ENCODE measurements at places on chromosomes 13 and 19.

- no peak for DNase-seq
These were observed 800.2 kb downstream of the EFNB2 start for GRCh38 chr13:105735281-105735680.

DNA sequence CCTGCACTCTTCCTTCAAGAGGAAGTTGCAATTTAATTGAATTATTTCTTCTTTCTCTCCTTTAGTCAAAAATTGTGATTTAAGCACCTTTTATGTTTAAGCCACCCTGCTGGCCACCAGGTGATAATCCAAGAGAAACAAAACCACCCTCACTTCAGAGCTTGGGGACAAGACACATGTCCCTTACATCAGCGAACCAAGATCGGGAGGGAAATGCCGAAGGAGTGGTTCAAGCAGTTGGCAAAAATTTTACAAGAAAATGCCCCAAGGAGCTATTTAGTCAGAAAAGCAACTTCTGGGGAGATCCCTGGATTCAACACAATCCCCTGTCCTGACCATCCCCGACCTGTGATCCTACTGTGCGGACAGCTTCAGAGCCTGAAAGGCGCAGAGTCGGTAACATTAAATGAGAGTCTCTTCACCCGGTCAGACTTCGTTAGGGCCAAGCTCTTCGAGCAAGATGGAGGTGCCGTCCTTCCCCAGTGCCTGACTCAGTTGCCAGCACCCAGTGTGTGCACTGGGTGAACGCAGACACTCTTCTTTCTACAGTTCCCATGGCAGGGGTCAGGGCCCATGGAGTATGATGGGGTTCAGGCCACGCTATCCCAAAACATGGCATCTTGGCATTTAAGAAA lies 78.6 kb upstream of the TM9SF2 start:
- DNase-seq: no peak

DNA sequence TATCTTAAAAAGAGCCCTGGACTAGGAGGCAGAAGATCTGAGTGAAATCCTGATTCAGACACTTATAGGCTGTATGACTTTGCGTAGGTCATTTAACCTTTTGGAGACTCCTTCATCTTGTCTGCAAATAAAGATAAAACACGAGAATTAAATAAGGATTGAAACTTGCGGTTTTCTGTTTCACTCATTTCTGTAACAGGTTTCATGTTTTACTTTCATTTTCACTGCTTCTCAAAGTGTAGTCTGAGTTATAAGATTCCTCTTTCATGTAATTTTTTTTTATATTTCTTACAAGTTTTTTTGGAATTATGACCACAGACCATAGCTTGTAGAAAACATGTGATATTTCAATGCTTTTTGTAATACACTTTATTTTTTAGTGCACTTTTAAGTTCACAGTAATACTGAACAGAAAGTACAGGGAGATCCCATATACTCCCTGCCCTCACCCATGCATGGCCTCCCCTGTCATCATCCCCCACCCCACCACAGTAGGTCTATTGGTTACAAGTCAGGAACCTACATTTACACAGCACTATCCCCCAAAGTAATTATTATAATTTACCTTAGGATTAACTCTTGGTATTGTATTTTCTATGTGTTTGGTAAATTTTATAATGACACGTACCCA lies 174.6 kb downstream of the ITGBL1 start:
- DNase-seq: no peak

GRCh38 chr13:40969169-40969901 lies 49.8 kb downstream of the ELF1 start:
- DNase-seq: no peak

GRCh38 chr19:41264581-41265394 lies 616 bp downstream of the HNRNPUL1 start:
- DNase-seq: peak; percentile 11

DNA sequence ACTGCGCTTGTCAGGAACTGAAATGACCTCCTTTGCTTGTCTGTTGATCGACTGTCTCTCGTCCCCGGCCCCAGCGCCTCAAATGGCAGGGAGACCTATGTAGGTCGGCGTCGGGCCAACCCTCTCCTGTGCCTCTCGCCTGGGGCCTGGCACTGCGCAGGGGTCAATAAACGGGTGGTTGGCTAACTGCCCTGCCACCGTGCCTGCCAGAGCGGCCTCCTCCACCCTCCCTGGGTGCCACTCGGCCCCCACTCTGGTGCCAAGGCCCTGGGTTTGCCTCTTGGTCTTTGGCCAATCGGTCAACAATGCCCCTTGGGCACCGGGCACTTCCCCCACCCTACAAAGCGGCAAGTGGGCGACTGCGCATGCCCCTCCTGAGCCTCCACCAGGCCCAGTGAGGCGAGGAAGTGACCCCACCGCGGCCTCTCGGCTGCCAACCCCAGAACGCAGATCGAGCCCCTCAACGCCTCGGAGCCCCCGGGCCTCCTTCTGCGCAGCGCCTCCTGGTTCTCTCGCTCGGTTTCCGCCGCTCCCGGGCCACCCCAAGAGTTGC lies 1.1 kb downstream of the KEAP1 start:
- peak; percentile 71 for DNase-seq

GRCh38 chr19:35307931-35308330 lies 16.0 kb downstream of the MAG start:
- no peak for DNase-seq

DNA sequence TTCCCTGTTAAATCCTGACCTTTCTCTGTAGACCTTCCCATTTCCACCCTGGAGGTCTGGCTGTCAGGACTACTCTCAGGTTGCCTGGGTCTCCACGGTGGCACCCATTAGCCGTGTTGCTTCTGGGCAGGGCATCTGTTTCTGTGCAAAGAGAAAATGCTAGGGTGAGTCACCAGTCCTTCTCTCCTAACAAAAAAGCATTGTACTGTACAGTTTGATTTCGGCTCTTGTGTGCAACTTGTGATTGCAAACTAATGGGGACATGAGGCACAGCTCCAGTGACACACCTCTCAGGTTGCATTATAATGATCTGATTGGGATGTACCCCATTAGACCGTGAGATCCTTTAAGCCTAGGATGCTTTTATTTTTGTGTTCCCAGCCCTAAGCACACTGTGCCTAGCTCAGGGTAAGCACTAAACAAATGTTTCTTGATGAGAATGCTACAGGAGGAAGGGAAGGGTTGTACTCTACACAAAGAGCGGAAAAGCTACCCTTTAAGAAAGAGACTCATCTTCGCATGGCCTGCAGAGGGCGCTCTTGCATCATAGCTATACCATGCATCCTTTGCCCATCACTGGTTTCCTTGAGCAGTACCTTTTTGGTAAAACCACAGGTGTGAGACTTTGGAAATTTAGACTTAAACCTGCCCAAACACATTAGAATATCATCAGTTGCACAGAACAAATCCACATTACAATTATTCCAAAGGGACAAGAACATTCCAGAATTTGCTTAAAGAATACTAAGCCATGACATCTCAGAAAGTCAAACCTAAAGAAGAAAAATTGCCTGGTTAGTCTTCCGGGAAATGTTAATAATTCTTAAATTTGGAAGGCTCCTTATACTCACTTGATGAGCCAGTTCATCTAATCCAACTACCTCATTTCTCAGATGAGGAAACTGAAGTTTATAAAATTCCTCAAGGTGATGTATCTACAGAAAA lies 20.3 kb upstream of the TRIM13 start:
- peak; percentile 11 for DNase-seq

DNA sequence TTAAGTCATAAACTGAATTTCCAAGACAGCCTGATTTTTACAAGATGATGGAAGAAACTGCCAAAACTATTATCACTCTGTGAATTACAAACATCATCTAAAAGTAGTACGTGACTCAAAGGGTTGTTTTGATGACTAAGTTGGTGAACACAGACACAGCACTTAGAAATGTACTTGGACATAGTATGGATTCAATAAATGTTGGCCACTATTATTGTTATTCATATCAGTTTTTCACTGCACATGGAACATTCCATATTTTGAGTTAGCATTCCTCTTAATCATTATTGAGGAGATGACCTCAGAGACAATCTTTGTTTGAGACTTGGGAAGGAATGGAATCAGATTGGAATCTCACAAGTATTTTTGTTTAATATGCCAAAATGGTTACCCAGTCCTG lies 172.9 kb downstream of the OXGR1 start:
- no peak for DNase-seq

GRCh38 chr19:38629568-38629967 lies 10.6 kb downstream of the EIF3K start:
- DNase-seq: no peak

DNA sequence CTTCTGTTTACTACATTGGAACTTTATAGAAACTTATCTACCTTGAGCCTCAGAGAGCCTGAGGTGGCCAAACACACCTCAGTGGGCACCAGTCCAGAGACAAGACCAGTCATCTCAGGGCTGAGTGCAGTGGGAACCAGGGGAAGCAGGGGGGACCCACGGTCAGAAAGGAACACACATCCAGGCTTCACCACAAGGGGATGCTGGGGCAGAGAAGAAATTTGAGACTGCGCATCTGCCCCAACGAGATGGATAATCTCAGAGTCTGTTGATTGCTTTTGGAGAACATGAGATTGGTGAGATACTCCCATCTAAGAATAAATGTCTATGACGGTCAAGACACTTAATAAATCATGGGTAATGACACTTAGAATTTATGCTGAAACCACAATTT lies 98.7 kb downstream of the DOCK9 start:
- no peak for DNase-seq

DNA sequence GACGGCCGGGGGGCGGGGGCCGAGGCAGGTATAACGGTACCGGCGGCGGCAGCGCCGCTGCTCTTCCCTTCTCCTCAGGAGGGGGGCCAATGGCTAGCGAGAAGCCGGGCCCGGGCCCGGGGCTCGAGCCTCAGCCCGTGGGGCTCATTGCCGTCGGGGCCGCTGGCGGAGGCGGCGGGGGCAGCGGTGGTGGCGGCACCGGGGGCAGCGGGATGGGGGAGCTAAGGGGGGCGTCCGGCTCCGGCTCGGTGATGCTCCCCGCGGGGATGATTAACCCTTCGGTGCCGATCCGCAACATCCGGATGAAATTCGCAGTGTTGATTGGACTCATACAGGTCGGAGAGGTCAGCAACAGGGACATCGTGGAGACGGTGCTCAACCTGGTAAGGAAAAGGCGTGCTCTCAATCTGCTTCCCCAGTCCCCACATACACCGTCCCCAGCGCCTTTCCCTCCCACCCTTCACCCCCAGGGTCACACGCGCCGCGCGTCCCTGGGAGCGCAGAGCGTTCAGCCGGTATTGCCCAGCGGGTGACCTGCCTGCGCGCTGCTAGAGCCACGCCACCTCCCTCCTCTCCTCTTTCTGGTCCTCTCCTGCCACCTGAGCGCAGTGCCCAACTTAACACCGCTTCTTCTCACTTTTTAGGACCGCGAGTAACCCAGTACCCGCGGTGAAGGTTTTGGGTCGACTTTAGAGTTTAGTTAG lies 814 bp downstream of the NBEA start:
- DNase-seq: peak; percentile 41

DNA sequence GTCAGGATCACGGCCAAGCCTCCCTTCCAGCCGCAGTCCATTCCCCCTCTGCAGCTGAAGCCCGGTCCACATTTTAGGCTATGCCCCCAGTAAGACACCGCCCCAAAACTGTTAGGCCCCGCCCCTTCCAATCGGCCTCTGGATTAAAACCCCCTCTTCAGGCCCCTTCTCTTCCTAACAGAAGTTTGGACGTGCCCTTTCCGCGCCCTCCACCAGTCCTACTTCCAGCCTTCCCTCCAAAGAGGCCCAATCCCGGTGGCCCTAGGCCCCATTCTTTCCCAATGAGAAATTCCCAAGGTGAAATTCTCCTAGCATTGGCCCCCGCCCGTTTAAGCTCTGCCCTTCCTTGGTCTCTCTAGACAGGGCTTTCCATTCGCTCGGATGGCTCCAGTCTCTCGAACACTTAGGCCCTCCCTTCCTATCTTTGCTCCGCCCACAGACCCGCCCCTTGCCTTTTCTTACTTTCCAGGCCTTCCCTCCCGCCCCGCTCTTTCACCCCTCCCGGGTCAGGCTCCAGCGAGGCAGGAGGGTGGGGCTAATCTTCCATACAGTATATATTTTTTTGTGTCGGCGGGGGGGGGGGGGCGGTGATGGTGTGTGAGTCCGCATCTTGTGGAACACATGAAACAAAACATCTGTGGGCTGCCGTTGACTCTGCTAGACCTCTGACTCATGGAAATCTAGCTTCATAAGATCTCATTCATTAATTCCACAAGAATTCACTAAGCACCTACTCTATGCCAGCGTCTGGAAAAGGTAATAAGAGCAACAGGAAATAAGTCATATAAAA lies 13.6 kb downstream of the LTBP4 start:
- no peak for DNase-seq

GRCh38 chr19:42277821-42278451 lies 8.9 kb downstream of the CIC start:
- no peak for DNase-seq

DNA sequence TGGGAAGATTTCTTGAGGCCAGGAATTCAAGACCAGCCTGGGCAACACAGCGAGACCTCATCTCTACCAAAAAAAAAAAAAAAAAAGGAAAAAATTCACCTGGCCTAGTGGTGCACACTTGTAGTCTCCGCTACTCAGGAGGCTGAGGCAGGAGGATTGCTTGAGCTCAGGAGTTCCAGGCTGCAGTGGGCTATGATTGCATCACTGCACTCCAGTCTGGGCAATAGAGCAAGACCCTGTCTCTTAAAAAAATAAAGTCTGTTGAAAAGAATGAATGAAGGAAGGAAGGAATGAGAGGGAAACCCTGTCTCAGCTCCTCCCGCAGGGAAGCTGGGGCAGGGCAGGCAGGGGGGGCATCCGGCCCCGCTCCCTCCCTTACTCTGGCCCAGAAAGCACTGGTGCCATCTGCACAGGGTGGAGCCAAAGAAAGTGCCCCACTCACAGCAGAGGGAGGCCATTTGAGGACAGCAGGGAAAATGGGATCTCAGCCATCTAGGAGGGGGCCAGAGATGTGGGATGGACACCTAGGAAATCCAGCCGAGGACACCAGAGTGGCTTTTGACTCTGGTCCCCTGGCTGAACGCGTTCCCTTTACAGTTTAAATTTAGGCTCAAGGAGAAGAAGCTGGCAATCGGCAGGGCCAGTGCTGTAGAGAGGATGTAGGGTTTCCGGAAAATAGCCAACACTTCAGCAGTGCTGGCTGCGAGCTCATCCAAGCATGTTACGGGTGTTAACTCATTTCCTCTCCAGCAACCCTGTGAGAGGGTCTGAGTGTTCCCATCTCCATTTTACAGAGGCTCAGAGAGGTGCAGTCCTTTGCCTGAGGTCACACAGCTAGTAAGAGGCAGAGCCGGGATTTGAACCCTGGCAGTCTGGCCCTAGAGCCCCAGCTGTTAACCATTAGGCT lies 3.6 kb upstream of the HPN start:
- DNase-seq: no peak

- no peak for DNase-seq
These were observed 859.1 kb downstream of the DIAPH3 start for GRCh38 chr13:59304596-59304995.

DNA sequence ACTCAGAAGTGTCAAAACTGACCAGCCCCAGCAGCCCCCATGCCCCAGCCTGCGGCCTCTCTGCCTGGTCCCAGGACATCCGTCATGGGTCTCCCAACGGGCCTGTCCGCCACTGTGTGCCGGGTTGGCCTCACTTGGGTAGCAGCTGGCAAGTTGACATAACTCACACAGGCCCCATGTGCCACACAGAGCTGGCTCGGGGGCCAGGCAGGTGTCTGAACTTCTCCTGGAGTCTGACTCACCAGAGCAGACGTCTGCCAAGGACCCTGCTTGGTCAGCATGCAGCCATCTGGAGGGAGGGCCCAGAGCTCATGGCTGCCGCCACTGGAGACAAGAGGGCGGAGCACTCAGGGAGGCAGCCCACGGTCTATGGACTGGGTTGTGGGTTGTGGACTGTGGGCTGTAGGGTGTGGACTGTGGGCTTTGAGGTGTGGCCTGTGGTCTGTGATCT lies 32.0 kb upstream of the TMEM255B start:
- DNase-seq: no peak

- no peak for DNase-seq
These were observed 3.8 kb downstream of the TARM1 start for GRCh38 chr19:54077334-54077733.

- no peak for DNase-seq
These were observed 242.9 kb upstream of the DACH1 start for GRCh38 chr13:72109863-72110262.

All from nucleus accumbens (tissue), 56 donors.